ENCODE measurements at places on chromosomes 2 and 18.
A peak's percentile ranks its signal among the peaks of the same experiment; 100 is the strongest.

- peak; percentile 5 for DNase-seq
Observed at GRCh38 chr2:211144078-211144477, 587.7 kb downstream of the CPS1 start.

GRCh38 chr2:88250404-88250803 lies 80.3 kb downstream of the THNSL2 start:
- DNase-seq = no peak

DNA sequence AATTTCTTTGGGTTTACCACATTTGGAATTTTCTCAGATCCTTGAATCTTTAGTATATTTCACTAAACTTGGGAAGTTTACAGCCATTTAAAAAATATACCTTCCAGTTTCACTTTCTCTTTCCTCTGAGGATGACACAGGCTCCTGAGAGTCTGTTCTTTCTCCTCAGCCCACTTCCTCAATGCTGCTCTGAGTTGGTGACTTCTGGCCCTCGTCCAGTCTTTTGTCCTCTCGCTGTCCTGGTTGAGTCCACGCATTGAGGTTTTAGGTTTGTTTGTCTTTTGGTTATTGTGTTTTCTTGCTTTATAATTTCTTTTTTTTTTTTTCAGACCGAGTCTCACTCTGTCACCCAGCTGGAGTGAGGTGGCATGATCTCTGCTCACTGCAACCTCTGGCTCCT lies 40.7 kb upstream of the GALR1 start:
- DNase-seq = peak; percentile 25

DNA sequence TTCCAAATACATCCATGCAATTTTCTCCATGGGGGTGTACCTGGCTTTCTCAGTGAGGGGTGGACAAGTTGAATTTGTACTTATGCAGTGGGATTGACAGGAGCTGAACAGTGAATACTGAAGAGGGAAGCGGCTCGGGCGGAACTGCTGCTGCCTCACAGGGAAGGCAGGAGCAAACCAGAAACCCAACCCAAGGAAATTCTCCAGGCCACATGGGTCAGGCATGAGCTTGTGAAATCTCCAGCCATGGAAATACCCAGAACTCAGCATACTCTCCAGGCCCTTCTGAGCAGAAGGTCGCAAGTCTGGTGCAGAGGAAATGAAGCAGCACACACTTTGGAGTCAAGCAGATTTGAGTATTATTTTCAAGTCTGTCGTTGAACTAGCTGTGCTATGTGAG lies 26.5 kb upstream of the INO80C start:
- DNase-seq = no peak

DNA sequence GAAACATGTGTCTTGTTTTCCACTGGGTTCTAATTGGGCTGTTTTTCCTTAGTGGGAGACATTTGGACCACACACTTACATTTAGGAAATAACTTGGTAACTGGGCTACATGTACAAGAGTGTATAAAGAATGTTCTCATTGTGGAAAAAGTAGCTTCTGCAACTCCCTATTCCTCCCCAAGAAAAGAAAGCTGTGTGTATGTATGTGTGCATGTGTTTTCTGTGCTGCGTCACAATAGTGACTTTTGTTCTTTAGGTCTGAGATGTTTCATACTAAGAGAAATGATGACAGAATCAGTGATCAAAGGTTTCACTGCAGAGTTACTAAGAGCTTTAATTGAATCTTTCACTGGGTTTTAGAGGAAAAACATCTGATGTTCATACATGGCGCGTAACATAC lies 82.7 kb downstream of the TANC1 start:
- DNase-seq = no peak

DNA sequence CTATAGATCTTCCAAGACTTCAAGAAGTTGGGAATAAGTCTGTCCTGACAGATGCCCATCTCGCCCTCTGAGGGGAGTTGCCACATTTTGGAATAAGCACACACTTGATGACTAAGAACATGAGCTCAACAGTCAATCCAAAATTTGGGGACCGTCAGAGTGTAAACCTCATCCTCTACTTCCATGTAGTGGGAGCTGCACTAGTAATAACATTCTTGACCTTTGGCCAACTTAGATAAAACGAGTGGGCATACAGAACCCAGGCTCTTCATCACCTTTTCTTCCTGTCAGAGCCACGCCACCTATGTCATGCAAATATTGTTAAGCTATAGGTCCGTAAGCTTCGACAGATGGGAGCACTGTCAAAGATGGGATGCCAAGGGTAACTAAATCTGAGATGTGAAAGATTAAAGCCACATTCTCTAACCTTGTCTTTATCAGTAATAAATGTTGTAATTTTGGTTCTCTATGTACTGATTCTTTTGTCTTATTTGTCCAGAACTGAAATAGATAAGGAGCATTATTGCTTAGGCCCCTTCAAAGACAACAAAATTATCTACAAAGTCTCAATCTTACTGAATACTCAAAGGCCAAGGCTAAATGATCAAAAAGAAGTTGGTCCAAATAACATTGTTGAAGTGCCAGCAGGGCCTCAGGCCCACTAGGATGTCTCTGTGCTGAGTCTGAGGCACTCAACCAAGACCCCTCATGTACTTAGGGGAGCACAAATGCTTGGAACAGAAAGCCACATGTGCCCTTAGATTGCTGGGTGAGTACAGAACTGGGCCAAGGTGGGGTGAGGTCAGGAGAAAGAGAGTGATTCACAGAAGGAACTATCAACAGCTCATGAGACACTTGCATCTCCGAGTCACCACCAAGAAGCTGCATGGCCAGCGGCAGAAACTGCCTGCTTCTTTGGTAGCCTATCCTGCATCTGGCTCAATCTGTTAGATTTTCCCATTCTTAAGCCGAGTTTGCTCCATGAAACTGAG lies 15.0 kb downstream of the CDH2 start:
- DNase-seq = peak; percentile 52

DNA sequence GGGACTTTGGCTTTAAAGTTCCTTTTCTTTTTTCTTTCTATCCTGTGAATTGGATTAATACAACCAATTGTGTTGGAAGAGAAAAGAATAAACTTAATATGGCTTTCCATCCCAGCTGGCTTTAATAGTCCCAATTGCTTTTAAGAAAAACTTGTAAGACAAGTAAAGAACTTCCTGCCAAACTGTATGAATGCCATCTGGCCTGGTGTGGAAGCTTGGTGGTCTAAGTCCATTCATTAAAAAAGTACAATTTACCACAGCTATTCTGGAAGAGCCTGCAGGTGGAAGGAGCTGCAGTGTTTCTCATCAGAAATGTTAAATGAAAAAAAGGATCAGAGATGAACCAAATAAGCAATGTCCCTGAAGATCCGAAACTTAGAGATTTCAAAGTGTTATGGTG lies 103.9 kb downstream of the KLHL14 start:
- no peak for DNase-seq

- no peak for DNase-seq
Observed at GRCh38 chr2:142819411-142819810, 58.1 kb upstream of the KYNU start.

GRCh38 chr18:53385889-53386288 lies 838.6 kb downstream of the MBD2 start:
- DNase-seq = no peak

- no peak for DNase-seq
Observed at GRCh38 chr2:41026613-41027012, 574.7 kb upstream of the SLC8A1 start.

GRCh38 chr2:239246723-239247122 lies 154.1 kb downstream of the HDAC4 start:
- no peak for DNase-seq
